ENCODE measurements at places on chromosomes 11 and 22.

- no peak for DNase-seq
These were observed 8.9 kb downstream of the ABTB2 start for GRCh38 chr11:34348919-34349318.

DNA sequence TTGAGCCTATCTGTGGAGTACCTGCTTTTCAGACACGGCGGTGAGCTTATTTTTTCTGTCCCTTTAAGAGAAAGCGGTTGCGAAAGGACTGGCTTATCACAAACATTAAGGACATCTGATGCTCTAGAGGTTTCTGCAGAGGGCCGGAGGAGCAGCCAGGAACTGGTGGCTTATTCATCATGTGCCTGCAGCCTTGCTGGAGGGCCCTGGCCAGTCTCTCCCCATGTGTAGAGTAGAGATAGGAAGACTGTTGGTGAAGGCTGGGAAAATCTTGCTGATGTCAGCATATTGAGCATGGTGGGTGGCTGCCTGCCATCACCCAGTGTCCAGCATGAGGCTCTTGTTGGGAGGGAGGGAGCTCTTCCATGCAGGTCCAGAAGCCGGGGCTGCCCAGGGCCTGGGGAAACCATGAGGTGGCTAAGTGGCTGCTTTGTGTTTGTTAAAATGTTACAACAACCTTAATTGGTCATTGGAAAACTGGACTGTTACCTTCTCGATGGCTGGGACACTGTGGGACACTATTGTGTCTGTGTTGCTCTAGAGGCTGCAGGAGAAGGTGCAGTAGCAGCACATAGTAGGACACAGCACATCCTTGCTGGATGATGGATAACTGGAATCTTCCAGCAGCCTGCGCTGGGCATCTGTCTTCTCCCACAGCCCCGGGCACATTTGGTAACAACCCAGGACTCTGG lies 54.3 kb downstream of the TSPAN18 start:
- DNase-seq = peak; percentile 62

GRCh38 chr22:29130476-29130875 lies 57.6 kb downstream of the KREMEN1 start:
- no peak for DNase-seq

DNA sequence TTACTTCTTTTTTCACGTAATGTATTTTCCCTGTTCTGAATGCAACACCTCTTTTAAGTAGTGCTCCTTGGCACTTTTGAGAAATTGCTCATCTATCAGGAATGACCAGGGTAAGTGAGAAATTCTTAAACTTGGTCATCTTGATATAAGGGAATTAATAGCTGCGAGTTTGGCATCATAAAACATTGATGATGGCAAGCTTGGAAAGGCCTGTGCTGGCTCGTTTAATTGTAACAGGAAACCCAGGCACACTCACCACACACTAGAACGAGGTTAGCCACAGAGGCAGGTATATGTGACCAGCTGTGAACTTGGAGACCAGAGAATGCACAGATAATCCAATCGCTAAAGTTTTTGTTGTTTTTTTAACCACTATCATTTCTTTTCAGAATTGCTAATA lies 24.3 kb downstream of the FAM118A start:
- no peak for DNase-seq

DNA sequence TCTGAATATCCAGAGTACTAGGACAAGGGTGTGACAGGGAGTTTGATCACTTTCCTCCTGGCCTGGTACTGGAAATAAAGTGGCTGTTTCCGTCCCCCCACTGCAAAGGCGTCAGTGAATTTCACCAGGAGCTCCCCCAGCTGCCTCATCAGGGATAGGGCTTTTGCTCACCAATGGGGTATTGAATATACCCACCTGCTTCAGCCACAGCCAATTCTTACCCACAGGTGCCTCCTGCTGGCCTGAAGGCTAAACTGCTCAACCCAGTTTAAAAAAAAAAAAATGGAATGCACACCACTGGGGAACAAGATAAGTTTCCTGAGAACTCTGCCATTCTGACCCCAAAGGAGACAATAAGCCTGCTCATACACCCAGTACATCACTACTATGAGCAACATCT lies 65.3 kb upstream of the MS4A8 start:
- DNase-seq = no peak

GRCh38 chr11:57341250-57341808 lies 3.2 kb downstream of the P2RX3 start:
- DNase-seq = no peak

- DNase-seq = no peak
These were observed 21.1 kb downstream of the SIK3 start for GRCh38 chr11:117076941-117077691.

- no peak for DNase-seq
These were observed 20.5 kb upstream of the AMOTL1 start for GRCh38 chr11:94747601-94748041.

GRCh38 chr11:9280655-9281301 lies 15.6 kb upstream of the DENND5A start:
- DNase-seq = peak; percentile 90

- DNase-seq = no peak
These were observed 48.0 kb downstream of the LRRC32 start for GRCh38 chr11:76622493-76623094.

GRCh38 chr11:20444535-20444934 lies 57.0 kb downstream of the PRMT3 start:
- DNase-seq = no peak

DNA sequence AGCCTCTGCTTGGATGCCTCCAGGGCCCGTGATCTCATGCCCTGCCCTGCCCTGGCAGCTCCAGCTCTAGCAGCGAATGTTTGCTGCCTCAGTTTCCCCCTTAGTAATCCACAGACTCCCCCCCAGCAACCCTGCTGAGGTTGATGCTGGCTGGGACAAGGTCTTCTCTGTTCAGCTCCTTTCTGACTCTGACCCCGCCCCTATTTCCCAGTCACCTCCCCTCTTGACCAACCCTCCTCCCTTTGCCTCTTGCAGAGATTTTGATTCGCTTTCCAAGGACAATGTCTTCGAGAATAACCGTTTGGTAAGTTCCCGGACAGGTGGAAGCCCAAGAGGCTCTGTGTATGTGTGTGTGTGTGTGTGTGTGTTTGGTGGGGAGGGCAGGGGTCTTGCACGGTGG lies 5.6 kb downstream of the MICALL1 start:
- no peak for DNase-seq

DNA sequence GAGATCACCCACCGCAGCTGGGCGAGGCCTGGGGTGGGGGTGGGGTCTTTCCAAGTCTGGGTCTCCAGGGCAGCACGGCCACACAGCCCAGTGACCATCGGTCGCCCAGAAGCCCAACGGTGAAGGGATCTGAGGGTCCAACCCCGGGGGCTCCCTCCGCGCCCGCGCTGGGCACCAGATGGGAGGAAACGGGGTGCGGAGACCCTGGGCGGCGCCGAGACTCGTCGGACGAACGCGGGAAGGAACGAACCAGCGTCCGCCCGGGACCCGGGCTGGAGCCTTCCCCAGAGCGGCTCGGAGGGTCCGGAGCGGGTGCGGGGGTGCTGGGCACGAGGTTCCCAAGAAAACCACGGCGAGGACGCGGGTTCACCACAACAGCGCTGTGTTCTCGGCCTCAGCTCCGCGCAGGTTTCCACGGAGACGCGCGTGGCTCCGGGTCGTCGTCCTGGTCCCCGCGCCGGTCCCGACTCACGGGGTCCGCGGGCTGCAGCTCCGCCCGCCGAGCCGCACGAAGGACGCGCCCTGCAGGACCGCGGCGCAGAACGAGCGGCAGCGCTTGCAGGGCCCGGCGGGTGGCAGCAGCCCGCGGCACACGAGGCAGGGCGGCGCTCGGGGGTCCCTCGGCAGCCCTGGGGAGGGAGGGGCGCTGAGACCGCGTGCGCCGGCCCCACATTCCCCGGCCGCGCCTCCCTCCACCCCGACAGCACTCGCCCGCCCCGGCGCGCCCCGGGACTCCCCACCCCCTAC lies 2.3 kb upstream of the IL17REL start:
- no peak for DNase-seq

DNA sequence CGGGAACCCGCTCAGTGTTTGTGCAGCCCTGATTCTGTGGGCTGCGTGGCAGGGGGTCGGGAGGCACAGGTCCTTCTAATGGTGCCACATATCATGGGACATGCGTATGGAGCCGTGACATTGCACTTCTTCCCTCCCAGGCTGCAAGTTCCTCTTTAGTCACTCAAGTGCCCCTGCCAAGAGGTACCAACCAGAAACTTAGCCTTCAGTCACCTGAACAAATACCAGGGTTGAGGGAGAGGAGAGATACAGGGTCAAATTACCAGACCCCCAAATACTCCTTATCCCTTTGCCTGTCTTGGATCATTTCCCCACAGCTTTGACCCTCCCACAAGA lies 209.1 kb downstream of the BUD13 start:
- DNase-seq = no peak
